ENCODE measurements at places on chromosomes 16 and 17.

DNA sequence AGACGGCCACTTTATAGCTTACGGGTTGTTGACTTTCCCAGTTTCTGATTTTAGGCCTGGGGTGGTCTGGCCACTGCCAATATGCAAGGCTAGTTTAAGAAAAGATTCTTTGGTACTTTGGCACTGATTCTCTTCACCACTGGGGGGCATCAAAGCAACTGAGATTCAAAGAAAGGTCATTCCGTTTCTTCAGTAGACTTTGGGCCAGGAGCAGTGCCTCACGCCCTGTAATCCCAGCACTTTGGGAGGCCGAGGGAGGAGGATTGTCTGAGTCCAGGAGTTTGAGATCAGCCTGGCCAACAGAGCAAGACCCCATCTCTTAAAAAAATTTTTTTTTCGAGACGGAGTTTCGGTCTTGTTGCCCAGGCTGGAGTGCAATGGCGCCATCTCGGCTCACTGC lies 53.0 kb downstream of the RPA1 start:
- peak; percentile 8 for DNase-seq

GRCh38 chr16:57893559-57894389 lies 77.2 kb downstream of the CNGB1 start:
- DNase-seq = peak; percentile 61

GRCh38 chr17:10126616-10127501 lies 71.5 kb downstream of the GAS7 start:
- peak; percentile 35 for DNase-seq

GRCh38 chr17:78611607-78612006 lies 34.4 kb upstream of the DNAH17 start:
- DNase-seq = no peak

DNA sequence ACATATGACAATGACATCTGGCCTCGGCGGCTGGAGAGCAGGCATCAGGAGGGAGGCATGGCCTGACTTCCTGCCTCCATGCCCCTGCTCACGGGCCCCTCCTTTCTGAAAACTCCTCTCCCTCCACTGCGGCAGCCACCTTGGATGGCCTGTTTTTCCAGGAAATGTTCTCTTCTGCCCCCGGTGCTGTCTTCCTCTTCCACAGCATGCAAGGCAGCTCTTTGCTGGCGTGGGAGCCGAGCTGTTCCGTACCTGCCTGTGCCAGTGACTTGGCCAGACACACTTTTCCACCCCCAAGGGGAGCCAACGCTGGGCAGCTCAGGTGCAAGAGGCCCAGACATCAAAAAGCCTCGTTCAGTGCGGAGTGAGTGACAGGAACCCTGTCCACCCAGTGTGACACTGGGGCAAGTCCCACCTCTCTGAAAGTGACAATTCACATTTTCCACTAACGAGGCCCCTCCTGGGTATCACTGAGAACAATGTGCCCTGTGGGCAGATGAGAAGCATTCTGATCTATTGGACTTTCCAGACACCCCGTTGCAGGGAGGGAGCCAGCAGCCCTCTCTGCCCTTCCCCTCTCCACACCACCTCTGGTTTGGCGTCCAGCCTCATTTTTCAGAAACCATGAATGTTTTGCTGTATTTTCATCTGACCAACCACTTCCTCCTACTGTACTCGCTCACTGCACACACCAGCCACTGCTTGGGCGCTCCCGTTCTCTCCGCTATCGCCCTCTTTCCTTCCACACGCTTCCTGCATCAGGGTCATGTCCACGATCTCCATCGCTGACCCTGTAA lies 31.2 kb downstream of the NSMCE1 start:
- peak; percentile 66 for DNase-seq

DNA sequence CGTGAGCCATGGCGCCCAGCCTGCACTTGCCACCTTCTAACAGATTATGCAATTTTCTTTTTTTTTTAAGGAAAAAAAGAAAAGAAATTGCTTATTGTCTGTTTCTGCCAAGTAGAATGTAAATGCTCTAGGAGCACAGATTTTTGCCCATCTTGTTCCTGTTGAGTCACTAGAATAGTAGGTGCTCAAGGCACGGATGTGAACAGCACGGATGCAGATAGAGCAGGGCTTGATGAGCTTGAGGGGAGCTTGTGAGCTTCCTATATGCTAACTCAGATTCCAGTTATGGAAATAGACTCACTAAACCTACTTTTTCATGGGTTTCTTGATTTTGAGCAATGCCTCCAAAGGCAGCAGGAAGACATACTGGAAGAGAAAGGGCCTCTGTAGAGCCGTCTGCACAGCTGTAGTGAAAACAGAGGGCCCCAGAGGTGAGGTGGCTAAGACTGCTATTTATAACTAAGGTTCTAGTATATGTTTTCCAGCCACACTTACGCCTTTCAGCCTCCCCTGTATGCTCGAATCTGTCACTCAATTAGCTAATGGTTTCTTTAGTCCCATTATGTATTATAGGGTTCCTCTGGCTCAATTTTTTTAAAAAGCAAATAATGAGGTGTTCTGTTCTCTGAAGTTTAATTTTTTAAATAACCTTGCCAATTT lies 72.8 kb downstream of the WWP2 start:
- no peak for DNase-seq

DNA sequence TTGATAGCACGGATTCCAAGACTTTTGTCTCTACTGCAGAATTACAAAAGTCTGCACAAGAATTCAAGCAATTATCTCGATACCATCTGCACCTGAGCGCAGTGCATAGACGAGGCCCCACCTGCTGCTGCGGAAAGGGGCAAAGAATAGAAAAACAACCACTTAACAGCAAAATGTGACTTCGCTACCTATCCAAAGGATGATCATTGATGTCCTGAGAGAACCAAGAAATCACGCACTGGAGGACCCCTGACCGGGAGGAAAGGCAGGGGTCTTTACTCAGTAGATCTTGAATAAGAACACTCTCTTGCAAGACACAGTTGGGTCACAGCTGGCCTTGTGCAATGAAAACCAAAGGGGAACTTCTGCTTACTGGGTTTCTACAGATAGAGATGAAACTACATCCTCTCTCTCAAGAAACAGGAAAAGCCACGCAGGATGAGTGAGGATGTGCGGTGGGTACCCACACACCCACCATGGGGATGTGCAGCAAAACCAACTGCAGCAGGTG lies 147.4 kb upstream of the RPH3AL start:
- no peak for DNase-seq

GRCh38 chr16:4345836-4346781 lies 5.0 kb downstream of the PAM16 start:
- peak; percentile 44 for DNase-seq

GRCh38 chr17:7982666-7983065 lies 19.7 kb upstream of the GUCY2D start:
- DNase-seq = peak; percentile 26
